Vein endothelial cell (primary cell): ENCODE measurements at places on chromosomes 5 and 9. TPM values are rescaled to one million over a fixed set of nuclear protein-coding genes. Genes with fewer than 3 reads are reported as not detected.

Gene SPATA31D4
- not detected in 2 replicates for total RNA-seq

Gene RAD1
- total RNA-seq = 16.7 and 24.5 TPM in 2 replicates

Gene OR13C3
- total RNA-seq = not detected in 2 replicates

Gene HSPB3
- total RNA-seq = not detected in 2 replicates

Gene ITK
- not detected in 2 replicates for total RNA-seq

Gene PCDHGB4
- total RNA-seq = 15.0 and 15.2 TPM in 2 replicates

Gene GMCL2
- under 0.01 TPM in 1 of 2 replicates, not detected in the other for total RNA-seq
